ENCODE measurements at places on chromosomes 12 and 14.

- DNase-seq = no peak
Observed at GRCh38 chr14:51929910-51930682, 59.2 kb upstream of the RTRAF start.

DNA sequence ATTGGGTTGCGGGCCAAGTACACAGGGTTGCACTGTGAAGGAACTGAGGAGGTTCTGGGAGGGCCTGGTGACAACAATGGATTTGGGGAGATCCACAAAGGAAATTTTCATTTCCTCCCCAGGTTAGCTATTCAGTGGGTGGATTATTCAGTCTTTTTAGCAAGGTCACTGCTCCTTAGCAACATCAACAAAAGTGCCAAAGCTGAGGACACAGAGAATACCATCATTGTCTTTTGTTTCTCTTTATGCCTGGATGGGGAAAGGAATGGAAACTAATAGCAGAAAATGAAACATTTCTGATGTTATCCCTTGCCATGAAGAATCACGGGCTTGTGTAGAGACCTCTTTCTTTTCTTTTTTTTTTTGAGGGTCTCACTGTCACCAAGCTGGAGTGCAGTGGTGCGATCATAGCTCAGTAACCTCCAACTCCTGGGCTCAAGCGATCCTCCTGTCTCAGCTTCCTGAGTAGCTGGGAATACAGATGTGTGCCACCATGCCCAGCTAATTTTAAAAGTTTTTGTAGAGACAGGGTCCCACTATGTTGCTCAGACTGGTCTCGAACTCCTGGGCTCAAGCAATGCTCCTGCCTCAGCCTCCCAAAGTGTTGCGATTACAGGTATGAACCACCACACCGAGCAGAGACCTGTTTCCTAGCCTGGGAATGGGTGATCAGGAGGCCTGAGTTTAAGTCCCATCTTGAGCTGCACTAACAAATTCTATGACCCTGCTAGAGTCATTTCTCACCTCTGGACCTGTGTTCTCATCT, 6.5 kb downstream of the PPP1R3E start:
- DNase-seq = no peak

- peak; percentile 13 for DNase-seq
Observed at GRCh38 chr12:18158774-18159557, 69.0 kb upstream of the RERGL start.

GRCh38 chr12:120247183-120247582, 18.3 kb downstream of the PXN start:
- no peak for DNase-seq

- no peak for DNase-seq
Observed at GRCh38 chr12:88258396-88258795, 116.3 kb downstream of the TMTC3 start.

GRCh38 chr14:98183556-98183955, 1088.4 kb downstream of the BCL11B start:
- DNase-seq = no peak

GRCh38 chr14:63770187-63770807, 42.4 kb upstream of the SGPP1 start:
- peak; percentile 32 for DNase-seq

DNA sequence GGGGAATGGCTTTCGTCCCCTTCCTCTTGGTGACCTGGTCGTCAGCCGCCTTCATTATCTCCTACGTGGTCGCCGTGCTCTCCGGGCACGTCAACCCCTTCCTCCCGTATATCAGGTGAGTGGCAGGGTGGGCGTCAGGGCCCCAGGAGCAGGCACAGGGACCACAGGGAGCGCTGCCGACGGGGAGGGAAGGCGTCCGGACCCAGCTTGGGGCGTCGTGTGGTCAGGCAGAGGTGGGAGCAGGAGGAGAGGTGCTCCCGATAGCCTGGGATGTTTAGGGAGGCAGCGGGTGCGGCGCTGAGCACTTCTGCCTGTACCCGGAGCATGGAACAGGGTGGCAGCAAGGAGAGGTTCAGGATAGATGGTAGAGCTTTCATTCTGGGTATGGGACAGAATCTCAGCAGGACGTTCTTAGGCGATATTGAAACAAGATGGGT, 444 bp downstream of the DRAM1 start:
- no peak for DNase-seq

DNA sequence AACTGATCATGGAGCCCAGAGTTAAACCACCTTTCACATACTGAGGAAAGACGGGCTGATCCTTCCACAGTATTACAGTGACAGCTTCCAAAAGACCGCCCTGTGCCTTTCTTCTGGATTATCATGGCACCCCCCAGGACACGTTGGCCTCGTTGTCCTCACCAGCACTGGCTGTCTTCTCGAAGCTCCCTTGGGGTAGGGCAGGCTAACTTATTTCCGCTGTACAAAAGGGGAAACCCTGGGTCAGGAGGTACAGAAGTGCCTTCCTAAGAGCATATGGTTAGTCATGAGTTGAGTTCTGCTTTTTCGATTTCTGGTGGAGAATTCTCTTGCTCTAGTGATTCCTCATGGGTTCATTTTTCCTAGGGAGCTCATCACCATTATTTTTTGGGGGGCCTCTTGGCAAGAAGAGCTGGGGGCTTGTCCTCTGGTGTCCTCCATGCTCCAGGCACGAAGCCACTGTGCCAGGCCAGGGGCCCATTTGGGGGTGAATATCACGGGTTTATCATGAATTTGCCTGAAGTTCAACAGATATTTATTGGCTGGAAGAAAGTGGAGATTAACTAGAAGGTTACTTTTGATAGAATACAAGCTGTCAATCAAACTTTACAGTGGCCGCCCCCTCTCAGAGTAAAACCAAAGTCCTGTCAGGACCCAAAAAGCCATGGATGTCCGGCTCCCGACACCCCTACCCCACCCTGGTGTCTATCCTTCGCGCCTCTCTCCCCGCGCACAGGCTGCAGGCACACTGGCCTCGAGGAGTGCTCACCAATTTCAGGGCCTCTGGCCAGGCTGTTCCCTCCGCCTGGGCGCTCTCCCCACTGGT, 8.8 kb upstream of the TRAF3 start:
- no peak for DNase-seq

- DNase-seq = no peak
Observed at GRCh38 chr14:34466691-34467090, 4.7 kb upstream of the SPTSSA start.

DNA sequence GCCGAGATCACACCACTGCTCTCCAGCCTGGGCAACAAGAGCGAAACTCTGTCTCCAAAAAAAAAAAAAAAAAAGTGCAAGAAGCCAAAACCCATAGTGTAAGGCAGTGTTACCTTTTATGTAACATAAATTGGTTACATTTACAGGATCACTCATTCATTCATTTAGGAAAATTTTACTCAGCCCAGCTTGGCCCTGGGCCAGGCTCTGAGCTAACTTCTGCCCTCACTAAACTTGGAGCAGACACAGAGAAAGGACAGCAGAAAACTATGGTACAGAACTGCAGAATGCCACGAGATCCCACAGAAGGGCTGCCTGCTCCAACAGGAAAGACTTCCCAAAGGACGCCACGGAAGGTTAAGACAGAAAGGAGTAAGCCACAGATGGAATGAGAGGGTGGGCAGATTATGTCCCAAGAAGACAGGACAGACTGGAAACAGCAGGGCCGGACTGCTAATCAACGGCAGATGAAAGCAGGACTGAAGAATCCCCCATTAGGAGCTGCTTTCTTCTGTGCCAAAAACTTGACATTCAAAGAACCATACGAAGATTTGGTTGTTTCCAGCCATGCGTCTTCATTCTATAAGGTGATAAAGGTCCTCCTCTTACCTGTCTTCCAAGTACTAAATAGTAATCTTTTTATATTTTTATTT, 18.9 kb downstream of the PPP1R13B start:
- peak; percentile 40 for DNase-seq

- no peak for DNase-seq
Observed at GRCh38 chr12:47039756-47040155, 39.7 kb upstream of the PCED1B start.

DNA sequence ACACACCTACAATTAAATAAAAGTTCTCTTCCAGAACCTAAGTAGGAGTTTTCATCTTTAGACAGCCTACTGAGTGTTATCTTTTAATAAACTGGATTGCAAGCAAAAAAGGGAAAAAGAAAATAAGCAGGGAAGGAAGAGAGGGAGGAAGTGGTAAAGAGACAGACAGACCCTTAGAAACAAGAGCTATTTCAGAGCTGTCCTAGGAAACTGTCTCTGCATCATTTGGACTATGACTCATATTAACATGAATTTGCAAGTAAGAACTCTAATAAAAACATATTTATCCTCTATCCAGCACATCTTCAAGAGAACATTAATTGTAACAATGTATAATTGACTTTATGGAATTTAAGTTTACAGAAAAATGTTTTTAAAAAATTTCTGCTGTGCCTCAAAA, 438.8 kb upstream of the USP15 start:
- DNase-seq = no peak

DNA sequence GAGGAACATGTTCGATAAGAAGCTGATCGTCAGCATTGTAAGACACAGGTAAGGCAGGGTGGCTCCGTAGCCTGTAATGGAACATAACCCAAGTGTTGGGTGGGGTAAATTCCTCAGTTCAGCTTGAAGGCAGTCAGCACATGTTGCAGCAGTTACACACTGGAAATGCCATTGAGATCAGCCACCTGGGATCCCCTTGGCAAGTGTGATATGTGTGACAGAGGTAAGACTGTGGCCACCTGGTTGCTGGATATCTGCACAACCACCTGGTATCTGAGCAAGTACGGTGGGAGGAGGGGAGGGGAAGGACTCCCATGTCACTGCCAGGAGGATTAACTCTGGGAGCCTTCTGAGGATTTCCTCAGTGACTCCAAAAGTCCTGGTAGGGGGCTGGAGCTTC, 158.0 kb upstream of the CAND1 start:
- no peak for DNase-seq

- DNase-seq = no peak
Observed at GRCh38 chr14:24818058-24818822, 184.2 kb upstream of the GZMB start.

DNA sequence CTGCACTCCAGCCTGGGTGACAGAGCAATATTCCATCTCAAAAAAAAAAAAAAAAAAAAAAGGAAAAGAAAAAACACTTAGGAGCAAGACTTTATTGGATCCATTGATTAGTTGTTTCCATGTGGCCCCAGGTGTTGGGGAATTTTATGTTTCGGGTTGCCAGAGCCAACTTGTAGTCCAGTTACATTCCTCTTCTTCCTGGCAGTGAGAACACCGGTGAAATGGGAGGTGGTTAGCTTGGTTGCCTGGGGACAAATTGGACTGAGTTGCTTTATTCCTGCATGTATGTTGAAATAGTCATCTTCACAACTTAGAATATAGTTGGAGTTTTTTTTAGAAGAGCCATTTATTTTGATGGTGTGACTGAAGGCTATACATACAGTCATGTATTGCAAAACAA, 12.6 kb downstream of the RCOR1 start:
- DNase-seq = no peak

- no peak for DNase-seq
Observed at GRCh38 chr14:26286081-26286912, 311.5 kb downstream of the NOVA1 start.

GRCh38 chr12:40711121-40711520, 18.9 kb downstream of the CNTN1 start:
- no peak for DNase-seq

DNA sequence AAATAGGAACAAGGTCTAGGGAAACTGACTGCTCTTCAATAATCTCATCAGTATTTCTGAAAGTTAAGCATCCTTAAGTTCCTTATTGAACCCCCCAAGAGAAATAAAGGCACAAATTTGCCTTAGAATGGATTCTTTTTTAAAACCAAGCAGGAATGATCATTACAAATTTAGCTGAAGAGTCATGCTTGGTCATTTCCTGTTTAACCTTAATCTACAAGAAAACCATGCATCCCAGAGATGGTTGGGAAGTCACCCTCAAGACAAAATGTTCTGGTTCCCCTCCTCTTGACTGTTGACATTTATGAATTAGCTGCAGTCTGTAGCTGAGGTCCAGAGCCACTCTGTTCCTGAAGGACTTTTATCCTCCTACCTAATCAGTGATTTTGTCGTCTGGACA, 291.8 kb upstream of the G2E3 start:
- DNase-seq = no peak

DNA sequence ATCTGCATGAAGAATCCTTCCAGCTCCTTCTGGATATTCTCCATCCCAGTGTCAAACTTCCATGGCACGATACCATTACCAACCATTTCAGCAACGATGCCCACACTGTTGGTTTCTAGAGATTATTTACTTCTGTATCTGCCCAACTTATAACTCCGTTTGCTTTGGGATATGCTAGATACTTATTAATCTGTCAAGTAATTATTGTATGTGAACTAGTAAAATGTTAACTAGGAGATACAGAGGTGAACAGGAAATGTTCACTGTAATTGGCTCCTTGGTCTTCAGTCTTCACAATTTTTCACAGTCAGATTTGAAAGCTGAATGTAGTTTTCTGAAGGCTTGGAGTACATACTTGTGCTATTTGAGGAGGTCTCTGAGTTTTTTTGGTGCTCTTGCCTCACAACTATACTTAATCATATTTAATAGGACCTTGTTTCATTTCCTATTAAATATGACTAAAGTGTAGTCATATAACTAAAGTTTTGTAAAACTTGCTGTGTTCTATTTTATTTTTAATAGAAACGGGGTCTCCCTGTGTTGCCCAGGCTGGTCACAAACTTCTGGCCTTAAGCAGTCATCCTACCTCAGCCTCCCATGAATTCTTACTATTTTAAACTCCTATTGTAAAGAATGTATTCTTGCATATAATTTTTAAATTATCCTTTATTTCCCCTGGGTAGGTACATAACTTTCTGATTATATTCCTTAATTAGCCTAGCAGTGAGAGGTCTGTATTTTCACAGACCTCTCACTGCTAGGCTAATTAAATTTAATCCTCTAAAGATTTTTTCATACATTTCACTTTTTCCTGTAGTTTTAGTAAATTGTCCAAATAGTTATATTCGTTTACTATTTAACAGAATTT, 79.7 kb downstream of the FGD4 start:
- no peak for DNase-seq

GRCh38 chr14:56294128-56294527, 175.9 kb downstream of the PELI2 start:
- no peak for DNase-seq

GRCh38 chr12:55737581-55738122, 5.3 kb upstream of the GDF11 start:
- no peak for DNase-seq

GRCh38 chr12:67927324-67927723, 61.9 kb upstream of the IFNG-AS1 start:
- no peak for DNase-seq

- DNase-seq = no peak
Observed at GRCh38 chr12:52837413-52837741, 3.3 kb upstream of the KRT79 start.

DNA sequence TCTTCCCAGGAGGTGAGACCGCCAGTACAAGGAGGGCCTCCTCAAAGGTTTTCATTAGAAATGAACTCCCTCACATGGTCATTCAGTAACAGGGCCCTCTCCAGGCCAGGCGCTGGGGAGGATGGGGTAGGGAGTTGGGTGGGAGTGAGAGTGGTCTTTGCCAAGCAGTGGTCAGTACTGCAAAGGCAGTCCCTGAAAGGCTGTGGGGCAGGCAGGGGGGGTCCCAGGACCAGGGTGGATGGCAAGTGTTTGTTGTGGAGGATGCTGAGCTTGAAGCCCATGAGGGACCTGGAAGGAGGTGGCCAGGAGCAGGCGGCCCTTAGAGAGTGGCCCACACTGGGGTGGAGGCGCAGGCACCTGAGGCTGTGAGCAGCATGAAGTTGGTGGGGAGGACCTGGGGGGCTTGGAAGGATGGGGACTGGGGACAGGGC, 26.1 kb downstream of the CEP170B start:
- DNase-seq = peak; percentile 1
